NCI-H1694 (cell line): ENCODE measurements at places on chromosomes 4 and X.

DNA sequence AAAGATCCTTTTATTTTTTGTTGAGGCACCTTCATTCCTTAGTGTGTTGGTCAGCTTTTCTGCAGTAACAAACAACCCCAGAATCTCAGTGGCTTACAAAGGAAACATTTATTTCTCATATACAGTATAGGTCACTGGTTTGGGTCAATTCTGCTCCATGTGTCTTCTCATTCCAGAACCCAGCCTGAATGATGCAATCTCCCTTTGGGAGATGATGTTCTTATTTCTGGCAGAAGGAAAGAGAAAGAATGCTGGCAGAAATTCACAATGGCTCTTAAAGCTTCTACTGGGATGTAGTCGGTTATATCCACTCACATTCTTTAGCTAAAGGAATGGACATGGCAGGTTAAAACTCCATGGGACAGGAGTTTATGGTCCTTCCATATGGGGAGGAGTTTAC is 42.3 kb downstream of the IDS start:
- DNase-seq: no peak

- DNase-seq: no peak
These were observed 322.0 kb downstream of the TMA16 start for GRCh38 chr4:163816494-163816893.

- no peak for DNase-seq
These were observed 25.1 kb downstream of the TAB3 start for GRCh38 chrX:30863974-30864373.

DNA sequence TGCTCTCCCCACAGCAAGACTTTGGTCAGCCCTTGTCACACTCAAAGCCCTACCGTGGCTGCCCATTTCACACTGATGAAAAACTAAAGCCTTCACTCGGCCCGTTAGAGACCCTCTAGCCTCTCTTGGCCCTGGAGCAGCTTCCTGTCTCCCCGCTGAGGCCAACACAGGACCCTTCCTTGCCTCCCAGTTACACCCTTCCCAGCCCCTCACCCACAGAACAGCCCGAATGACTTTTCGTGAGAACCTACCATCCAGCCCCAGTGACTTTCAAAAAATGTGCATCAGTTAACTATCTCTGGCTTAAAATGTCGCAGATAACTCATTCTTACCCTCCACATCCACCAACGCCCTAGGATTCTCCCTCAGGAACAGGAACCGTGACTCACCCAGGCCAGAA is 756 bp upstream of the TAF9B start:
- DNase-seq: no peak

DNA sequence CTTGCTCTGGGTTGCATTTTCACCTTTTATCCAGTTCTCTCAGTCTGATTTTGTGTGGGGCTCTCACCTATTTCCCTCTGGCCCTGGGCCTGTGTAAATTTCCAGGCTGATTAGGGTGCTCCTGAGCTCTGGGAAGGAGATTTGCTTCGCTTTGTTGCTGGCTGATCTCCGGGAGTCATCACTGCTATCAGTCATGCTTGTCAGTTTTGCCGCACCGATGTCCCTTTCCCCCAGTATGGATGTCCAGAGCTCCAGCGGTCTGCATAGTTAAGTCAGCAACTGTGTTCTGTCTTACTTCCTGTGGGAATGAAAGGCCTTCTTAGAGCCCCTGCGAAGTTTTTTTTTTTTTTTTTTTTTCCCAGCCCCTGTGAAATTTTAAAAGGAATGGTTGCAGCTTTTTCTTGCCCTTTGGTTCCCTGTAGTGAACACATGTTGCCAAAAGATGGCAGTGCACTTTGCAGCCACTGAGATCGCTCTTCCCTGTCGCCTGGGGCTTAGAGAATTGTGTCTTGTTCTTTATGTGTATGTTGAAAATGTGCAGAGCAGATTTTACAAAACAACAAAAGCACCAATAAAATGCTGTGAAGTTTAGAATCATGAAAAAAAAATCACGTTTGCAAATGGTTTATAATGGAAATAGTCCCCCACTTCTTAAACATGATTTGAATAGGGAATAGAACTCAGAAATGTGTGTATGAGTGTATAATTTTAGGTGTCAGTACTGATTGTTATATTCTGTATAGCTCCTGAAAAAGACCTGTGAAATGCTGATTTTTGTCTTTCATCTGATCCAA is 109.1 kb upstream of the SLC4A4 start:
- DNase-seq: peak; percentile 33

GRCh38 chr4:101269682-101270081 is 77.6 kb downstream of the PPP3CA start:
- DNase-seq: no peak
